ENCODE measurements at places on chromosomes 1 and 21.

DNA sequence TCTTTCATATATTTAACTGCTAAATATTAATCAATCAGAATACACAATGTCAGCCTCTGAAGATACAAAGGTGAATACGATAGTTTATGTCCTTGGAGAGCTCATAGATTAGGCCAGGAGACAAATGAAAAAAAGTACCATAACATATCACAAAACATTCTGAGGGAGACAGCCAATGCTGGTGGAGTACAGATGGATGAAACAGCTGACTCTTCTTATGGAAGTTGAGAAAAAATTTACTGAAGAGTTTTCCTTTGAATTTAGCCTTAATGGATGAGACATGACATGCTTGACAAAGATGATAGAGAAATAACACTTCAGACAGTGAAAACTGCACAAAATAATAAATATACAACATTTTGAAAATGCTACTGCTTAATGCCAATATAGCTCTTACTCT lies 193.5 kb downstream of the PDE4B start:
- no peak for DNase-seq

DNA sequence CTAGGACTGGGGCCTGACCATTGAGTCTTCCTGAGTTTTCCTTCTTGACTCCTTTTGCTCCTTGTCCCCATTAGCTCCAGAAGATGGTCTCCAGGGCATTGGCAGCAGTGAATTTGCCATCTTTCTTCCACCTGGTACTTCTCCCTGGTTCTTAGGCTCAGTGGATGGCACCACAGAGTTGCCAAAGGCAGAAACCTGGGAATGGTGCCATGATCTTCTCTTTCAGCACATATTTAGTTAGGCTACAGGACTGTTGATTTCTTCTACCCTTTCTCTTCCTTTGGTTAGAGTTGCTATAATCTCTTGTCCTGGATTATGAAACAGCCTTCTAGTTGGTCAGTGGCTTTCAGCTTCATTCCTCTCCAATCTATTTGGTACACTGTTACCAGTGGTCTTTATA lies 6.2 kb downstream of the ZBTB40 start:
- DNase-seq = no peak

DNA sequence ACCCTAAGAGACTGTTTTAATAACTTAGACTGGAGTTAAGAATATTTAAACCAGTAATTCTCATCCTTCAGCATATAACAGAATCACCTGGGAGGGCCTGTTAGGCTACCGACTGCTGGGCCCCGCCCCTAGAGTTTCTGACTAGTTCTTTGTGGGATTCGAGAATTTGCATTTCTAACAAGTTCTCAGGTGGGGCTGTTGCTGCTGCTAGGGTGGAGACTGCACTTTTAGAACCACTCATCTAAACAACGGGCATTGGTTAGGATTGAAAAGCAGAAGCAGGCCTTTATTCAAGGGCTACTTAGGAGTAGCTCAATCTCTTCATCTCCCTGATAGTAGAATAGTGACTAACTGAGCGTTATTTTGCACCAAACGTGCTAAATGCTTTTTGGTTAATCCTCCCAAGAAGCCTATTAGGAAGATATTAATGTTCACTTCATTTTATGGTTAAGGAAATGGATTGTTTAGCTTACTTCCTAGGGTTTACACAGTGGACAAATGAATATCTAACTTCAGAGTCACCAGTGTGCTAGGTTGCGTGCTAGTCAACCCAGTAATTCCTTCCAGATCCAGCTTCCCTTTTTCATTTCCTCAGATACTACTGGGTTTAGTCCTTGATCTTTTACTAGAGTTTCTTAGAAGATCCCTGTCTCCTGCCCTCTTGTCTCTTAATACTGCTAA lies 31.1 kb upstream of the UAP1 start:
- DNase-seq = no peak

DNA sequence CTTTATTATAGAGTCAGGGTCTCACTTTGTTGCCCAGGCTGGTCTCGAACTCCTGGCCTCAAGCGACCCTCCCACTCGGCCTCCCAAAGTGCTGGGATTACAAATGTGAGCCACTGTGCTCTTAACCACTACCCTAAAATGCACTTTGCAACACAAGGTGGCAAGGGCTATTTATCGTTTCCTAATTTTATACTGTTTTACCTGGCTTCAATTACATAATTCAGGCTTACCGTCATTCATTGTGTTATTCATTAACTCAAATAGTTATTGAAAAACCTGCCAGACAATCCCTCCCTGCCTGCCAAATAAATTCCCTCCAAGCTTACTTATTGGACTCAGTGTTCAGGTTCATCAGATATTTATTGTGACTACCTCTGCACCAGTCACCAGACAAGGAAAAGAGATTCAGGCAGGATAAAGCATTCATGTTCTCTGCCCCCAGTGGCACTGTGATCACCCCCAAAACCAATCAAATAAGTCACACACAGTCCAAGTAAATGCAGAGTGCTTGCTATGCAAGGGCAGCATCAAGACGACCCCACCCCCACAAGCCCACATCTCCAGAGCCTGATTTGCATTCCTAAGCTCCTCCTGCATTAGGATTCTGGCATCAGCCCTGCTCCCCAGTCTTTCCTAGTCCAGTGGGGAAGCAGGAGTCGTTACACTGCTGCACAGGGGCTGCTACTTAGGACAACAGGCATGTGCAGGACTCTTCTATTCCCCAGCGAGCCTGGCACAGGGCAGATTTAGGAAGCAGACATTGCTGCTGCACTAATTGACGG lies 8.1 kb downstream of the PAQR7 start:
- no peak for DNase-seq

DNA sequence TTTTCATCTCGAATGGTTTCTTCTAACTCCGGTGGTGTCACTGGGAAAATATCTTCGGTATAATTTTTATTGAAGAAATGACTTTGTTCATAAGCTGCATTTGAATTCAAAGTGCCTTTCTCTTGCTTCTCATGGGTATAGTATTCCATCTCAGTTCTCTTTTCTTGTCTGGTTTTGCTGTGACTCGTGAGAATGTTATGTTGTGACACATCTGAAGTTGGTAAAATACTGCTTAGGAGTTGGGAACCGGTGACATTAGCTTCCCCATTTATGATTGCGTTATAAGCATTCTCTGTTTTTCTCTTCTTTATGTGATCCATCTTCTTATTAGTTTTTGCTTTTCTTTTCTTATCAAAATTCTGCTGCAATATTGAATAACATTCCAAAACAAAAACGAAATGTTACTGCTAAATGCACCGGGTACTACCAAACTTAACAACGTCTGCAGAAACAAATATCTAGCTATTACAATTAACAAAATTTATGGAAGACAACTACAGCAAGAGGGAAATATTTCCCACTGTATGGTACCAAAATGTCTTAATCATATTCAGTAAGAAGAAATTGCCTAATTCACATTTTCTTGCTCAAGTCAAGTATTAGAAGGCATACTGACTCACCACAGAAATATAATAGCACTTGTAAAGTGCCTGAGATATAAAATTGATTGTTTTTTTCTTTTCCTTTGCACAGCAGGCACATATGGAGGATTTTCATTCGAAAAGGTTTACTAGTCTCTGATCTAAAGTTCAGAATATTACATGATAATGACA lies 15.5 kb downstream of the LRIF1 start:
- DNase-seq = no peak

- no peak for DNase-seq
These were observed 427.7 kb downstream of the LRRIQ3 start for GRCh38 chr1:73770109-73770905.

Data from CD4-positive, alpha-beta T cell treated with Interleukin-2 at 100 ng/mL for 4 hours (primary cell).